Vein endothelial cell (primary cell): ENCODE measurements at places on chromosomes 5 and 9. TPM values are rescaled to one million over a fixed set of nuclear protein-coding genes. Genes with fewer than 3 reads are reported as not detected.

The S1PR3 gene
- total RNA-seq, result 17.8 and 18.9 TPM in 2 replicates

The DAPK1 gene
- 49.6 and 55.3 TPM in 2 replicates for total RNA-seq

The EQTN gene
- not detected in 2 replicates for total RNA-seq

The HAVCR2 gene
- under 0.01 and 0.67 TPM in 2 replicates for total RNA-seq

The ABO gene
- total RNA-seq, result 0.10 TPM in 1 of 2 replicates, not detected in the other

The ESM1 gene
- 181 and 274 TPM in 2 replicates for total RNA-seq

The BARHL1 gene
- total RNA-seq, result not detected in 2 replicates

The BAAT gene
- 0.10 TPM in 1 of 2 replicates, not detected in the other for total RNA-seq

The PCDHA4 gene
- 0.10 and 0.33 TPM in 2 replicates for total RNA-seq

The RRAGA gene
- total RNA-seq, result 43.8 and 46.1 TPM in 2 replicates

The ADRA1B gene
- 0.29 and 0.33 TPM in 2 replicates for total RNA-seq

The GRM6 gene
- total RNA-seq, result not detected in 2 replicates

The GPRIN1 gene
- 9.5 and 11.4 TPM in 2 replicates for total RNA-seq

The TMCO6 gene
- 9.8 and 20.6 TPM in 2 replicates for total RNA-seq

The FAM151B gene
- 1.6 and 3.3 TPM in 2 replicates for total RNA-seq

The RXRA gene
- total RNA-seq, result 24.0 and 28.4 TPM in 2 replicates

The SHISAL2B gene
- not detected in 2 replicates for total RNA-seq

The CATSPER3 gene
- under 0.01 TPM in 1 of 2 replicates, not detected in the other for total RNA-seq

The DMAC1 gene
- total RNA-seq, result 8.5 and 9.8 TPM in 2 replicates

The CA9 gene
- total RNA-seq, result 0.10 TPM in 1 of 2 replicates, not detected in the other

The HSPB3 gene
- total RNA-seq, result not detected in 2 replicates

The PCDHA9 gene
- under 0.01 TPM in 2 replicates for total RNA-seq

The ADGRV1 gene
- under 0.01 and 0.67 TPM in 2 replicates for total RNA-seq

The LHX2 gene
- not detected in 2 replicates for total RNA-seq

The OLFML2A gene
- total RNA-seq, result 1.1 and 3.3 TPM in 2 replicates

The UNC13B gene
- total RNA-seq, result 42.1 and 49.7 TPM in 2 replicates

The TNIP1 gene
- 101 and 123 TPM in 2 replicates for total RNA-seq

The NUDT12 gene
- total RNA-seq, result 3.6 and 4.5 TPM in 2 replicates

The SPATA31A3 gene
- not detected in 2 replicates for total RNA-seq

The SPINK4 gene
- not detected in 2 replicates for total RNA-seq

The MEIKIN gene
- not detected in 2 replicates for total RNA-seq

The TRIP13 gene
- total RNA-seq, result 25.2 and 35.3 TPM in 2 replicates

The GFI1B gene
- total RNA-seq, result not detected in 2 replicates

The GPR150 gene
- total RNA-seq, result 0.29 and 0.33 TPM in 2 replicates

The CD180 gene
- total RNA-seq, result not detected in 2 replicates

The FAM169A gene
- total RNA-seq, result under 0.01 and 0.48 TPM in 2 replicates

The ZBTB26 gene
- total RNA-seq, result 4.7 and 5.6 TPM in 2 replicates
